Testis (tissue), 5 donors: ENCODE measurements at places on chromosomes 2 and 18. TPM values are rescaled to one million over a fixed set of nuclear protein-coding genes. Genes with fewer than 3 reads are reported as not detected.

The MERTK gene
- total RNA-seq: 73.8 TPM

The ZNF385B gene
- total RNA-seq: 37.4 TPM

The ZBTB7C gene
- total RNA-seq: 42.4 TPM

The BOK gene
- total RNA-seq: 62.7 TPM

The SERPINB13 gene
- total RNA-seq: not detected

The C2orf69 gene
- total RNA-seq: 21.7 TPM

The SERPINB10 gene
- total RNA-seq: not detected

The DSC1 gene
- total RNA-seq: 0.12 TPM

The RESP18 gene
- total RNA-seq: not detected

The SOS1 gene
- 40.6 TPM for total RNA-seq

The UGT1A7 gene
- not detected for total RNA-seq

The NMUR1 gene
- total RNA-seq: 3.7 TPM

The POTEI gene
- total RNA-seq: 76.1 TPM

The FAM117B gene
- 28.0 TPM for total RNA-seq

The PSMD1 gene
- total RNA-seq: 60.8 TPM

The ADD2 gene
- 5.1 TPM for total RNA-seq

The ECEL1 gene
- total RNA-seq: 2.7 TPM

The SPR gene
- total RNA-seq: 27.6 TPM

The NAT8 gene
- not detected for total RNA-seq

The ALKAL2 gene
- 46.9 TPM for total RNA-seq

The APCDD1 gene
- 10.8 TPM for total RNA-seq

The MREG gene
- 5.2 TPM for total RNA-seq

The WIPF1 gene
- total RNA-seq: 8.5 TPM

The DTNA gene
- 69.1 TPM for total RNA-seq

The ALPG gene
- total RNA-seq: 1.0 TPM

The LCT gene
- 0.47 TPM for total RNA-seq

The ABHD1 gene
- total RNA-seq: 76.4 TPM

The TRIM43B gene
- total RNA-seq: 1.1 TPM

The SLC8A1 gene
- total RNA-seq: 3.2 TPM
